ENCODE measurements at places on chromosomes 2 and 18. TPM values are rescaled to one million over a fixed set of nuclear protein-coding genes. Genes with fewer than 3 reads are reported as not detected.

Gene KCNJ13
- not detected for total RNA-seq

Gene SERPINB4
- not detected for total RNA-seq

- no peak for DNase-seq
These were observed 35.0 kb downstream of the GLI2 start for GRCh38 chr2:120770641-120771040.

DNA sequence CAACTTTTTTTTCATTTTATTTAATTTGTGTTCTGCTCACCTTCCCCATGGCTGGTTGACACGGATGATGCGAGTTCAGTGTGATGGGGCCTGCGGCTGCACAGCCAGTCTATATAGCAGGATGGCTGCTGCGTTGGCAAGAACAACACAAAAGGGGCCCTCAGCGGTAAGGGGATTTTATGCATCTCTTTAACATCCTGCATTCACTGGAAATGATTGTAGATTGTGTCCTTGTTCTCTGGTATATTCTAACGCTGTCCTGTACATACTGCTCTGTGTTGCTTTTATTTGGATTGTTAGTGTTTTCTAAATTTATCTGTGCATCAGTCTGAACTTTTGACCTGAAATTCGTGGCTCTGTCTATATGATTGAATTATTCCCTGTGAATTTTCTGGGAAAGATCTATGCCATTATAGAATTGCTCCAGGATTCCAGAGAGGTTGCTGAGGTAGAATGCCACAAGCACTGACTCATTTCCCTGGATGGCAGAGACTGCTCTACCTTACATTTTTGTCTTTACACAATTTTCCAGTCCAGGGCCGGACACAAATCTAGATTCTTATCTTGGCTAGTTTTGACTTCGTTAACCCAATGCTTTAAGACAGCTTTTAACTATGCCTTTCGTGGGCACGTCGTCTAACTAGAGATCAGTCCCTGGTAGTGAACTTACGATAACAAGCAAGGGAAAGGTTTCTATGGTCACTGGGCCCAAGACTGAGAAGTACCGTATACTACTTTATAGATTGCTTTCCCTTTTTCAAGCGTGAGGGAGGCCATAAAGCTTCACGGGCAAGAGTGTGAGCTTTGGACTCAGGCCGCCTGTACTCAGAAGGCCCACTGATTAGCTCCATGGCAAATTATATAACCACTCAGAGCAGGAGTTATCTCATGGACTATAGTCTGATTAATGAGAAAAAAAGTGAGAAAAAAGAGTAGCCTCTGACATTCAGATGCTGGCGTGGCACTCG lies at the start of gene CRYGC:
Gene CRYGC (minus strand): TSS at position 85 of the 968 bp plus-strand sequence. CDS start 36 bp downstream, at position 49.
- DNase-seq, result no peak

Data from OCI-LY7 (cell line).